ENCODE measurements at places on chromosomes 1 and 21.

- DNase-seq = no peak
Observed at GRCh38 chr1:224432672-224433040, 1.9 kb downstream of the WDR26 start.

DNA sequence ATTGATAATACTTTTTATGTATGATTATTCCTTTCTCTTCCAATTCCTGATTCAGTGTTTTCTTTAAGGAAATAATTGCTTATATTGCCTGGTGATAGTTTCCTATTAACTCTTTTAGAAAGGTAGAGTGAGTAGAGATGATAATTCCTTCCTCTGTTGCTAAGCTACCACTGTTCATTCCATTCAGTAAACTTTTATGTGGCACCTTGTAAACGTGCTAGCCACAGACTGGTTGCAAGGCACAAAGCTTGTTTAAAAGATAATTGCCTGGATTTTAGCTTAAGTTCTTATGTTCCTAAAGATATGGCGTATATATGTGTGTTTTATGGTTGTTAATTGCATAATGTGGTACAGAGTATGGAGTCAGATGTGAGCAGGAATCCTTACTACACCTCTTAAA is 3.2 kb downstream of the ZFYVE9 start:
- DNase-seq = no peak

DNA sequence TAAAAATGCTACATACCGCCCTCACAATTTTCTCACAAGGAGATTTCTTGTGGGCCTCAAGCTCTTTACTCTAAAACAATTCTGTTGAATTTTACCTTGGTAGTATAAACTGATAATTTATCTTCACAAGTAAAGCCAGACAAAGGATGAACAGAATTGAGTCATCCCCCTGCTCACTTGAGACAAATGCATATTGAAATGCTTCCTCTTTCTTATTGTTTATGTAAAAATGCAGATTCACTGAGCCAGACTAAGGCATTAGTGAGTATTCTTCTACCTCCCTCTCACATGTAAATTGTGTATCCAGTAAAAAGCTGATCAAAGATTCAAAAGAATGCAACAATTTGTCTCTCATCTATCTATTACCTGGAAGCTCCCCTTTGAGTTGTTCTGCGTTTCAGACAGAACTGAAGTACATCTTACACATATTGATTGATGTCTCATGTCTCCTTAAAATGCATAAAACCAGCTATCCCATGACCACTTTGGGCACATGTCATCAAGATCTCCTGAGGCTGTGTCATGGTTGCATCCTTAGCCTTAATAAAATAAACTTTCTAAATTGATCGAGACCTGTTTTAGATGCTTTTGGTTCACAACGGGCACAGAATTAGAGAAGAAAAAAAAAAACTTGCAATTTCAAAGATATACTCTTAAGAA is 743.1 kb upstream of the B3GALT2 start:
- DNase-seq = no peak

DNA sequence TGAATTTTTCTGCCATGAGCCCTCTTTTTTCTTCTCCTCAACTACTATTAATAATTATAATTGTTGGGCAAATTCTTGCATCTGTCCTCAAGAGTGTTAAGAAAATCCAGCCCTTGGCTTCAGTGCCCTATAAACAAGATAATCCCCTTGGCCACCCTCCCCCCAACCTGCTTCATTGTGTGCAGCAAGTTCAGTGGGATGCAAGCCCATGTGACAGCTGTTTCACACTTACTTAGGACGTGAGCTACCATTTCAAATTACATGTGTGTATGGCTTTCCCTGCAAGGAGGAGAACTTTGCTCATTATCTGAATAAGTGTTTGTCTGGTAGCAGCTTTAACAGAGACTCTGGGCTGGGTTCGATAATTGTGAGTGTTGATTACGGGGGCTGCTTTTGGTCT is 276.2 kb downstream of the CACNA1E start:
- DNase-seq = no peak
